ENCODE measurements at places on chromosomes 7 and 10.

DNA sequence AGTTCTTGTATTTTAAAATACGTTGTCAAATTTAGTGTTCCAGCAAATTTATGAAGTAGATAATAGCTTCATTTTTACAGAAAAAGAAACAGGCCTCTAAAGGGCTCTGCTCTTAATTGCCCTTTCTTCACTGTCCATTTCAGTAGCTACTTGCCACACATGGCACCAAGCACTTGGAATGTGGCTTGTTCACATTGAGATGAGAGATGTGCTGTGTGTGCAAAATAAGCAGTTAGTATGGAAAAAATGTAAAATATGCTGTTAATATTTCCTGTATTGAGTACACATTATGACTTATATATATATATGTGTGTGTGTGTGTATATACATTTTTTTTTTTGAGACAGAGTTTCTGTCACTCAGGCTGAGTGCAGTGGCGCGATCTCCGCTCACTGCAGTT, 19.5 kb downstream of the RBM33 start:
- DNase-seq, result no peak

DNA sequence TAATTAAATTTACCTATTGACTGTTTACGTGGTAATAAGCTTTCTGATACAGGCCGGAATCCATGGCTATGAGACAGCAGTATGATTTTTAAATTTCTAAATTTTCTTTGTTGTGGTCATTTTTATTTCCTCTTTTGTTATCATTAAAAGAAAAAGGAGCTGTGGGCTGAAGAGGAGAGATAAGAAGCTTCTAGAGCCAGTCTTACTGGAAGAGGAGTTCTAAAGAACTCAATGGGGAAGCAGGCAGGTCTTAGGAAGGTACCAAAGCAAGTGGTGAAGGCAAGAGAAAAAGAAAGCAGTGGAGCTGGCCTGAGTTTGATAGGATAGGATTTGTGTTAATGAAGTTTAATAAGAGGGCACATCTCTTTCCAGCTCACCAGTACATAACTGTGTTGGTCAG, 1187.8 kb downstream of the CNTNAP2 start:
- no peak for DNase-seq

GRCh38 chr10:68224810-68225209, 7.1 kb downstream of the ATOH7 start:
- no peak for DNase-seq

DNA sequence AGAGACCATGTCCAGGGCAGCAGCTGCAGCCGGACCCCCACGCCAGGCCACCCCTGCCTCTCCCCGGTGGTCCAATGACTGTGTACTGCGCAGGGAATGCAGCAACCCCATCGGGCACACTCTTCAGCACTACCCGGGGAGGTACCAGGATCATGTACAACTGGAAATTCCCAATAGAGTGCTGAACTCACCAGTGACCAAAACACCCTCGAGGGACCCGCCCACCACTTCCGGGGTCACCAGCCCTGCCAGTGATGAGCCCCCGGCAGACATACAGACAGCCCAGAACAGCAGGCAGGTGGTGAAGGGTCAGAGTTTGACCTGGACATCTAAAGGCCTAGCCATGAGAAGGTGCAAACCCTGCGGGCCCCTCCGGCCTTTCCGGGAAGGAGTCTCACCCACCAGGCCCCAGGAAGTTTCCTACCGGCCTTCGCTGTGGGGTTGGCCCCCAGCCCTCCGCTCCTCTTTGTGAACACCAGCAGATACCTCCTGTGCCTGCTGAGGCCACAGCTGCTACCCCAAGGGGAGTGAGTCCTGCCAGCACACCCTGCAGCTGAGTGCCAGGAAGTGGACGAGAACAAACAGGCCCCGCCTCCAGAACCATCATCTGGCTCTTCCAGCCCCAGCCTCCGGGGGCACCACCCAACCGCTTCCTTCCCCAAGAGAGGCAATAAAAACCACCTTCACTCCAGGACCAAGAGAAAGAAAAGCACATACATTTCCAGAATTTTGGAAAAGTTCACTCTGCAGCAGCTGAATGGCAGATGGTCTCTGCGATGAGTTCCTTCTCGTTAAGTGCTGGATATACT, 5.0 kb upstream of the ANKRD61 start:
- peak; percentile 31 for DNase-seq

GRCh38 chr7:112635742-112636141, 154.5 kb downstream of the TMEM168 start:
- DNase-seq, result no peak

- no peak for DNase-seq
These were observed 522.4 kb downstream of the PARD3 start for GRCh38 chr10:34292675-34293074.

DNA sequence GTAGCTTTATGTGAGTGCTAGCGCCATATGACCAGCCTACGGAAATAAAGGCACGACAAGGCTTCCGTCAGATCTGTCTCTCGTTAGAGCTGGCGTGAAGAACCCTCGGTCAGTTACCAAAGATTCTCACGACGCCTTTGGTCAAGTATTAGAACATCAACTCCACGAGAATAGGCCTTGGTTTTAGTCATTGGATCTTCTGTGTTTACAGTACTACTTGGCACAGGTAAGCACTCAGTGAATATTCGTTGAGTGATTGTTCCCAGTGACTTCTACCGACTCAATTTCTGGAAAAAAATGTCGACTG, 316 bp downstream of the RBM48 start:
- no peak for DNase-seq

DNA sequence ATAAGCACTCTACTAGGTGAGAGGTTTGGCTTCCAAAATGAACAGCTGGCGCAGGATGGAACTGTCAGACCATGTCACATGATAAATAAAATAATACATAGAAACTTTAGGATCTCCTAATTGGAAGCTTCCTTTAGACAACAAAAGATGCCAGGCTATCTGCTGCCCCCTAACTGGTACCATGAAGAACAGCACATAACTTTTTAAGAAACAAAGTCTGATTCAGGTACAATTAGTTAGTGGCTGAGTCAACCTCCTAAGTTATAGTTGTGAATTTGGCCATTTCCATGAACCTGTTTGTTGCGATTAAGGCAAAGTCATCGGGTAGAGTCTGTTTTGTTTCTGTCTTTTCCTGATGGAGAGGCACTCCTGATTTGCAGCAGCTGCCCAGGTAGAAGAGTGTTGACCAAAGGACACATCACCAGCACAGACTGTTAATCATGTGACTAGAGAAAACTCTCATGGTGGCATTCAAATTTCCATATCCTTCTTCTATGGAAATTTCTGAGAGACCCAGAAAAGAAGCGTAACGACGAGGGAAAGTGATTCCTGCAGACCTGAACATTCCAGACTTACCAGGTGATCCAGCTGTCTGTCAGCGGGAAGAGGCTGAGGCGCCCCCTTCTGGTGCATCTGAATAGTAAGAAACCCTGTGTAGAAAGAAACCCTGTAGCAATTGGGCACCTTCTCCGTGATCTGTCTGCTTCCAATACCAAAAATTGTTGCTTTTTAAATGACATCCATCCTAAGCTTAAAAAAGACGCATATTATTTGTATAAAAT, 8.6 kb upstream of the INHBA start:
- peak; percentile 42 for DNase-seq

DNA sequence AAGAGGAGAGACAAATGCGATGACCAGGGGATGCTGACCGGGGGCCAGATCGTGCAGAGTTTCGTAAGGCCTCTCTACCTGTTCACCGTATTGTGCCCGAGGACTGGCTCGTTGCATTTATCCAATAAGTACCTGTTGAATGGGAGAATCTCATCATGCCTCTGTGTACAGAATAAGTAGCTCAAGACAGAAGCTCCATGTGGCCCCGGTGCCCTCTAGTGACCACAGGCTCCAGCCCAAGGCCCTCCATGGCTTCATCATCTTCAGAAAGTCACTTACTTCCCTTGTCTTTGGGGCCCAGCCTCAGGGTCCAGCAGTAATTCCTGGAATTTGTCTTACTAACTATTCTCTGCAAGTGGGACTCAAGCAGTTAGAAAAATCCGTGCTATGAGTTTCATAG, 151.0 kb downstream of the CHN2 start:
- peak; percentile 68 for DNase-seq

GRCh38 chr10:88831709-88832108, 19.9 kb downstream of the ANKRD22 start:
- no peak for DNase-seq

GRCh38 chr10:124123156-124123555, 29.8 kb upstream of the CHST15 start:
- no peak for DNase-seq

DNA sequence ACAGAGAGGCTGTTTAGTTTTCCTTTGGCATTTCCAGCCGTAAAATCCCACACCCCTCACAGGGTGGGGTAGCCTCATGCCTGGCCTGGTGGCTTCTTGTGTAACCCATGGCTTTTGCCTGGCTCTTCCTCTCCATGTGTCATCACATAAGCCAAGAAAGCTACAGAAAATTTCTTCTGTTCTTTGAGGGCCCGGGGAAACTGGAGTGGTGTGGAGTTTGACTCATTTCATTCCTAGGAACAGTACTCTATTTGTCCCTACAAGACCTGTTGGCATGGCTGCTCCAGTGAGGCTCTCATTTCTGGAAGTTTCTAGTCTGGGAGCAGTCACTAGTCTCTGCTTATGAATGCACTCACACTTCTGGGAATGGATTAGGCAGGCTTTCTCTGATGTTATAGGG, 523.9 kb downstream of the SUGCT start:
- no peak for DNase-seq

DNA sequence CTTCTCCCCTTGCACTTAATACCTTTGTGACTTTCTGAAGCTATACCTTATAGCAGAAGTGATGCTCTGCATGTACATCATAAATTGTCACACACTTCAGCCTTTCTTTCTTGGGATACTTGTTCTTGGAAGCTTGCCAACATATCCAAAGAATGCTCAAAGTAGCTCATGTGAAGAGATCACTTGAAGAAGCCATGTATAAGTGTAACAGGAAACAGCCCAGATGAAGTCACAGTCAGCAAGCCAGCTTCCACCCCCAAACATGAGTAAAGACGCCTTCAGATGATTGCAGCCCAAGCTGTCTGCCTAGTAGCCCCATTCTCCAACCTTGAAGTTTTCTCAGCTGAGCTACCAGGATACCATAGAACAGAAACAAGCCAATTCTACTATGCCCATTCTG, 50.9 kb downstream of the DGKB start:
- no peak for DNase-seq

All from adrenal gland (tissue), 19 donors.